NCI-H1694 (cell line): ENCODE measurements at places on chromosomes 16 and 17.

DNA sequence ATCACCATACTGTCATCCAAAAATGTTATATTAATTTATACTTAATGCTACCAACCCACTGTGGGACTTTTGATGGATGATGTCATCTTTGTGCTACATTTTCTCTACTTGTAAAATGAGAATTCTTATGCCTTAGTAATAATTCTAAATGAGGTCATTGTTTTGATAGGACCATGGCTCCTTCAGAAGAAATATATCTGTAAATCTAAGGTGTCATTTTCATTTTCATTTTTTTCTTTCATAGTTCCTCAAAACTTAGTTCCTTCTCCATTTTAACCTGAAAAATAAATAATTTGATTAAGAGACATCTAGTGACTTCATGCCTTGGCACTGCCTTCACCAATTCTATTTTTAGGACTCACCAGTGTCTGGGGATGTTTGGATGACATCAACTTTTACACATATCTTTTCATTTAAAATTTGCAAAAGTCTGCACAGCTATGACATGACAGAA, 48.7 kb downstream of the GPRC5B start:
- no peak for DNase-seq

GRCh38 chr16:83705856-83706255, 101.9 kb upstream of the HSBP1 start:
- DNase-seq = no peak

DNA sequence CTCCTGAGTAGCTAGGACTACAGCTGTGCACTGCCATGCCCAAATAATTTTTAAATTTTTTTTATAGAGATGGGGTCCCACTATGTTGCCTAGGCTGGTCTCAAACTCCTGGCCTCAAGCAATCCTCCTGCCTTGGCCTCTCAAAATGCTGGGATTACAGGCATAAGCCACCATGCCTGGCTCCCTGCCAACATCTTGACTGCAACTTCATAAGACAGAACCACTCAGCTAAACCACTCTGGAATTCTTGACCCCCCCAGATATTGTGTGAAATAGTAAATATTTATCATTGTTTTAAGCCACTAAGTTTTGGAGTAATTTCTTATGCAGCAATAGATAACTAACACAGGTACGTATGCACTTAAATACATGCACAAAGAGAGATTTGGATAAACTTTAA, 26.0 kb downstream of the DYNLL2 start:
- no peak for DNase-seq

DNA sequence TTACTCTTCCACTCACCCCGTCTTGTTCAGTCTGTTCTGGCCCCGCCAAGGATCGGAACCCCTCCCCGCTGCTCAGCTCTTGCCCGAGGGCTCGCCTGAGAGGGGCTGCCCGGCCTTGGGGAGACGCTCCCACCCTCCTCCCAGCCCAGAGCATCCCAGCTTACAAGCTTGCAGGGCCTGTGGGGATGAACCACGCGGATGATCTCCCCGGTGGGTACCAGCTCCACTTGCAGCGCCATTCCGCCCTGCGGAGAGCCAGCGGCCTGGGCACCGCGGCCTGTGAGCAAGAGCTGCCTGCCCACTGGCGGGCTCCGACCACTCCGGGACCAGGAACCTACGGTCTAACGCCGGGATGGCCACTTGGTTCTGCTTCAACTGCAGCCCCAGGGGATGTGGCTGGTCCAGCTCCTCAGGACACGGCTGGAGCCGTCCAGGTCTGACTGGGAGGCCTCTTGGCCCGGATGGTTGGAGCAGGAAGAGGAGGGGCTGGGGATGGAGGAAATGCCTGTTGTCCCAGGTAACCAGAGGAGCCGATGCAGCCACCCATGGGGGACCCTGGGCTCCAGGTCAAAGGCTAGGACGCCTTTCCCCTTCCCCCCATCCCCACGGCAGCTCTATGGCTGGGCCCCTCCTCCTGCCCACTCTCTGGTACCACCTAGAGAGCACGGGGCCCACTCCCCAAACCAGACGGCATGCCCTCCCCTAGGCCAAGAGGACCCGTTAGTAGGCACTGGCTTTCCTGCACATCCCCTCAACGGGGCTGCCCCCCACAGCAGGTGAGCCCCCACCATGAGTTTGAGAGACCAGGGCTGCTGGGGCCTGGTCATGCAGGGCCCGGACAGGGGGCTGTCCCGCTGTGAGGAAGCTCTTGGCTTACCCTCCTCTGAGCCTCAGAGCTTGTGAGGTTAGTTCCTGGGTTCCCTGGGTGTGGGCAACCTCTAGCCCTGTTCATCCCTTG, at the start of gene MYO1C:
MYO1C (minus strand) TSS at position 438 of the 958 bp plus-strand sequence; CDS start at position 239, 199 bp downstream.
- DNase-seq = no peak

GRCh38 chr17:4607773-4608187, 23.5 kb downstream of the SMTNL2 start:
- DNase-seq = no peak

DNA sequence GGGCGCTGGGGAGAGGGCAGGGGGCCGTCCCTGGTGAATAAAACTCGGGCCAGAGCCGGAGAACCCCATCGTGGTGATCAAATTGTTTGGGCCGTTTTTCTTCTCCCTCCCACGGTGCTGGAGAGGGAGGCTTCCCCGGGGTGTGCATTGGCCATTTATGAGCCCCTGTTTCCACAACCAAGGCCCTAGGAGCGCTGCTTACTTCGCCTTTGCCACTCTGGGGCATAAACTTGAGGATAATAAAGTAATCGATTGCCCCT, 544 bp downstream of the CCP110 start:
- no peak for DNase-seq
